ENCODE measurements at places on chromosomes 13 and 19.

DNA sequence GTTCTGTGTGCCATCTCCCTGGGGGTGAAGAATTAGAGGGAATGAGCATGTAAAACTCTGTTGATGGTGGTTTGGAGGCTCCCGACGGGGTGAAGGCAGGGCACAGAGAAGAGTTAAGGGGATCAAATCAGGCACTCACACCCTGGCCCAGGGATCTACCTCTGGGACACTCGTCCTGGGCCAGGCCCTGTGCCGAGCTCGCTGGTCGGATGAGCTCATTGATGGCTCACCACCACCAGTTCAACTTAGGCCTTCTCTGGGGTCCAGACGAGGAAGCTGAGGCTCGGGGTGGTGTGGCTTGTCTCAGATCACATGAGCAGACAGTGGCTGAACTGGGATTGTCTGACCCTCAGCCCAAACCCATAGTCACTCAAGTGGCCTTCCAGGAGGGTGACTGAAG lies 1.6 kb downstream of the NACC1 start:
- DNase-seq = no peak

GRCh38 chr13:32731074-32731473 lies 144.8 kb downstream of the PDS5B start:
- DNase-seq = no peak

DNA sequence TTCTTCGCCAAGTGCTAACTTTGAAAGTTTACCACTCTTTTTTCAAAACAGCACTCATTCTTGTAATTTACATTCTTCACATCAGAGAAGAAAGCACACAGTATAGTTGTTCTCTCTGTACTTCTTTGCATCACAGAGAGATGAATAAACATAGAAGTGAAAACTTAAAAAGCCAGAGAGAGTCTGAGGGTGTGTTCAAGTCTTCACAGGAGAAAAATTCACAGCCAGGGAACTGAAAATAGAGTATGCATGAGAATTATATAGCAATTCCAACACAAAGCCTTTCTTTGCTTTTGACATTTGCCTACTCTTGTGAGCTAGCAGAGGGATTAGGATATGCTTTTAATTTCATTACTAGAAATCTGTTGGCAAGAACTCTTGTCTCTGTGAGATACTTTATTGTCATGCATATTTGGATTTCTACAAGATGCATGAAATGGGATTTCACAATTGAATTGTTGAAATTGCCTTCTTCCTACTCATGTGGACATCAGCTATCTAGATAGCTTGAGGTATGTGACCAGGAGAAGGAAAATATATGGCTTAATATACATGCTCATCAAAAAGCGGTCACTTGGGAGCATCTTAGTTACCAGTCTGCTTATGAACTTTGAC lies 166.1 kb downstream of the SLC7A1 start:
- DNase-seq = no peak

GRCh38 chr13:113466383-113466782 lies 13.1 kb upstream of the ADPRHL1 start:
- DNase-seq = no peak

- DNase-seq = no peak
Observed at GRCh38 chr19:3279306-3279705, 54.8 kb downstream of the CELF5 start.

GRCh38 chr19:46602392-46603194 lies 1.5 kb downstream of the CALM3 start:
- DNase-seq = peak; percentile 81

GRCh38 chr19:43471091-43471490 lies 5.7 kb upstream of the LYPD3 start:
- DNase-seq = no peak

DNA sequence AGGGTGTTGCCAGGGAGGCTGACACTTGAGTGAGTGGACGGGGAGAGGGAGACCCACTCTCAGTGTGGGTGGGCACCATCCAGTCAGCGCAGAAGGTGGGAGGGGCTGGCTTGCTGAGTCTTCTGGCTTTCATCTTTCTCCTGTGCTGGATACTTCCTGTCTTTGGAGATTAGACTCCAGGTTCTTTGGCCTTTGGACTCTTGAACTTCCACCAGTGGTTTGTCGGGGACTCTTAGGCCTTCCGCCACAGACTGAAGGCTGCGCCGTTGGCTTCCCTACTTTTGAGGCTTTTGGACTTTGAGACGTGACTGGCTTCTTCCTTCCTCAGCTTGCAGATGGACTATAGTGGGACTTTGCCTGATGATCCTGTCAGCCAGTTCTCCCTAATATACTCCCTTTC lies 4.3 kb upstream of the LENG8 start:
- DNase-seq = no peak

DNA sequence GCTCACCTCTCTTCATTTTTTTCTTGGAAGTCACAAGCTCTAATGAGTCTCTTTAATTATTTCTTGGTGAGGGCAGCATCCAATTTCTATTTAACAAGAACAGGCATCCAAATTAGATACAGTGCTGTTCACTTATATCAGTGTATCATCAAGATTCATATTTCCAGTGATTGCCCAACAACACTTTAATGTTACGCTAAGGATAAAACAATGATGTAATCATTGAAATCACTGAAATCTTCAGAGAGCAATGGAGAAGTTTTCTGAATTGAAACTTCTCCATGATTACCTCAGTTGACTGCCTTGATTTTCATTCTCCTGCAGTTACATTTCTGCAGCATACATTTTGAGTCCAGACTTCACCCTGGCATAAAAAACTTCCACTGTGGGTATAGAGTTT lies 17.1 kb upstream of the LRCH1 start:
- no peak for DNase-seq

GRCh38 chr19:34645551-34645950 lies 31.4 kb downstream of the SCGB2B2 start:
- DNase-seq = no peak

DNA sequence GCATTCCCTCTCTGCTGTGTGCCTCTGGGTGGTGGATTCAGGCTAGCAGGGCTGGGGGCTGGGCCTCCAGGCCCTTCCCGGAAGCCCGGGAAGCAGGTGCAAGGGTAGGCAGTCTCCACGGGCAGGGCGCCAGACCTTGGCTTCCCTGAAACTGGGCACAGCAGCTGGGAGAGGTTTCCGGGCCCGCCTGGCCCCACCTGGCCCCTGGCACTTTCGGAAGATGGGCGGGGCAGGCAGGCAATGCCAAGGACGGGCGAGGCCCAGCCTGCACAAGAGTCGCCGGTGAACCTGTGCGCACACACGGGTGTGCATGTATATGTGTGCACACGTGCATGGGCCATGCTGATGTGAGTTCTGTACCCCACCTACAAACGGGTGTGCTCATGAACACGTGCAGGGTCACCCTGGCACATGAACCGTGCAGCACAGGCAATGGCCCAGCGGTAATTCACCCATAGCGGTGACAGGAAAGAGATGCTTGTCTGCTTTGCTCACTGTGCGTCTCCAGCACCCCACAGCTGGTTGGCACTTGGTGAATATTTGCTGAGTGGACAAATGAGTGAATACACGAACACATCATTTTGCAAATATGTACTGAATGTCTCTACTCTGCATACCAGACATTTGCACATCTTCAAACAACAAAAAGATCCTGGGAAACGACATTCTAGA lies 15.3 kb downstream of the GADD45B start:
- DNase-seq = no peak

GRCh38 chr13:102773441-102774213 lies at the start of gene TEX30:
TSS of gene TEX30 (minus strand) at chr13:102773786. CDS start at chr13:102770026, 3,760 bp downstream.
- peak; percentile 90 for DNase-seq

DNA sequence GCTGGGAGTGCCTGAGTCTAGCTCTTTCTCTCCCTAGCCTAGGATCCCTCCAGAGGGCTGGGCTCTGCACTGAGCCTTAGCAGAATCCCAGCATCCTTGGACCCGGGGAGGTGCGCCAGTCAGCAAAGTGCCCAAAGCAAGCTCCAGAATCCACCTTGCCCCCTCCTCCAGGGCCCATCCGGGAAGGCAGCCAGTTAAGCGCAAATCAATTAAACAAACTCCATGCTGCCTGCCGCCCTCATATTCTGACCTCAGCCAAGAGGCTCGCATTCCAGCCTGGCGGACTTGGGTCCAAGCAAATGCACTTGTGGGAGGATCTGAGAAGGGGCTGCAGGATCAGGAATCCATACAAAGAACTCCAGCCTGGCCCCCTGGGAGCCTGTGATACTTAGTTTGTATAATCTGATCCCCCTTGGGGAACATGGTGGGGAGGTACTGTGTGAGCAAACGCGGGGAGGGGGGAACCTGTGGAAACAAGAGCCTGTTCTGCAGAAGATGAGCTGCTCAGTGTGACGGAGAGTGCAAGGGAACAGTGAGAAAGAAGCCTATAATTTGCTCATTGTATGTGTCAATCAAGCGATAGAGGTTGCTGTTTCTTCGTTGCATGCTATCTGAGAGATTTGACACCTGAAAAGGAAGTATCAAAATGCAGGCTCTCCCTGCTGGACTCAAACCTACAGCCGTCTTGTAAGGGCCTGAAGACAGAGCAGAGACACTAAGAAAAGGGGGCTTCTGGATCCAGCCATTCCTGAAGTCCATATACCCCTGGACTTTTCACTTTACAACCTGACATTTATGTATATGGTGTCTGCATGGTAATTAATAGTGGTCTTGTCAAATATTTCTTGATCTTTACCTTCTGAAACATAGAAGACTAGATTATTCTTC lies 29.4 kb downstream of the ZNRF4 start:
- no peak for DNase-seq

GRCh38 chr19:638906-639252 lies 800 bp upstream of the FGF22 start:
- DNase-seq = no peak

- DNase-seq = no peak
Observed at GRCh38 chr13:20140487-20140886, 20.4 kb downstream of the GJA3 start.

DNA sequence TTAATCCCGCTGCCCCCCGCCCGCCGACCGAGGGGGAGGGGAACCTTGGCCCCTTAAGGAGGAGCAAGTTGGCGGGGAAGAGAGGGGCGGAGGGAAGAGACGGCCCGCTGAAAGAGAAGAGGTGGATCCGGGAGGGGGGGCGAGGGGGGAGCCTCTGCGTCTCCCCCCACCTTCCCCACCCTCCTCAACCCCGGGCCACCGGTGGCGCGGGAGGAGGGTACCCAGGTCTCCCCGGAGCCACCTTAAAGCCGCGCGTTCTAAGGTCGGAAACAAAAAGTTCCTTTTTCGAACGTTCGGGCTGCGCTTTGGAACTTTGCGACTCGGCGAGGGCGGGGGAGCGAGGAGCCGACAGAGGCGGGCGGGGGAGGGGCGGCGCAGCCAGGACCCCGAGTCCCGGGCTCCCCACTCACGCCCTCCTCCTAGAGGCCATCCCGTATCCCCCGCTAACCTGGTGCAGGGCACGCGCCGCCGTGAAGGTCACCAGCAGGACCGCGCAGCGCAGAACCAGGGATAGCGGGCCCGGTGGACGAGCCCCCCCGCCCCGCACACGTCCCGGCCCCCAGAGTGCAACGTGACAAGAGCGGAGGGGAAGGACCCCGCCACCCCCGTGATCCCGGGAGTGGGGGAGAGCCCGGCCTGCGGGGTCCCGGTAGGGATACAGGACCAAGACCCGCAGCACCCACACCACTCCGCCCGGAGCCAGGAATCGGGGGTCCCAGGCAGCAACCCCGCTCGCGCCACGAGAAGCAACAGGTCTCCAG lies 659 bp downstream of the ERF start:
- DNase-seq = peak; percentile 85

- DNase-seq = no peak
Observed at GRCh38 chr13:51396352-51396751, 56.5 kb downstream of the INTS6 start.

GRCh38 chr19:4358709-4359626 lies 15.6 kb downstream of the MPND start:
- DNase-seq = no peak

DNA sequence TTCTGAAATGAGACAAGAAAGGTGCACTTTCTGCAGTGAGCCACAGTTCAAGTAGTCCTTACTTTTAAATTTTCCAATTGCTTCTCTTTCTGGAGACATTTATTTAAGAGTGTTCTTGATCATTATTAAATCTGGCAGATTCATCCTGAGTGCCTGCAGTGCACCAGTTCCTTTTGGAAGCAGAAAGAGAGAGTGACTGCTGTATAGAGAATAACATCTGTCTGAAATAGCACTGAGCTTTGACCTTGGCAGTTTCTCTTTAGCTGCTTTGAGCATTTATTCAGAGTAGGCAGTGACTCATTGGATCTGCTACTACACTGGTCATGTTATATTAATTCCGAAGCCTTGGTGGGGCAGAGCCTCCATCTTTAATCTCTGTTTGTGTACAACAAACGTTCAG lies 1373.7 kb downstream of the PCDH9 start:
- no peak for DNase-seq

DNA sequence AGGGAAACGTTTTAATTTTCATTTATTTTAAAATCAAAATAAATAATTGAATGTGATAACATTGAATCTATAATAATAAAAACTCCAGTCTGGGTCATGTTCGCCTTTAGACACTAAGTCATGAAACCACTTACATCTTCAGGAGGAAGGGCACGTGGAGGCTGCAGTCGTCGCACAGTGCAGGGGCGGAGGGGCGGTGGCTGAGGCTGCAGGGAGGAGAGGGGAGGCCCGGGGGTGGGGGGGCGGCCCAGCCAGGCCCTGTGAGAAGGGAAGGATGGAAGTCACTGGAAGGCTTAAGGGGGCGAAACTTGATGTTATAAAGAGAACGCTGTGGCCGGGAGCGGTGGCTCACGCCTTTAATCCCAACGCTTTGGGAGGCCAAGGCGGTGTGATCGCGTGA lies 14.9 kb upstream of the LATS2 start:
- peak; percentile 18 for DNase-seq

DNA sequence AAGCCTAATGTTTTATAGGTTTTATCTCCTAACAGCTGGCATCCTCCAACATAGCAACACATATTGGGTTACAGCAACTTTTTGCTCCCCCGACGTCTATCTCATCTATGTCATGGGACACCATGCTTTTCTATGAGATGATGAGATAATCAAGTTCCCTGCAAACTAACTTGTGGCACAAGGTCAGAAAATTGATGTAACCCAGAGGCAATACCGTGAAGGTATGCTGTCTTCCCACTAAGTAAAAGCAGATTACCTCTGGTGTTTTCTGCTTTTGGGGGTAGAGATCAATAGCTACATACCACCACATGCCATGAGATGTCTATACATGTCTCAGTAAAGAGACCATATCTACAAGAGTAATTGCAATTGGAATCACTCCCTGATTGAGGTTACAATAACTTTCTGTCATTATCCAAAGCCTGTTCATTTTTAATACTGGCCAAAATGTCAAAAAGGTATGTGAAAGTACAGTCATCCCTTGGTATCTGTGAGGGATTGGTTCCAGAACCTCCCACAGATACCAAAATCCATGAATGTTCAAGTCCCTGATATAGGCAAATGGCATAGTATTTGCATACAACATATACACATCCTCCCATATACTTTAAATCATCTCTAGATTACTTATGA lies 131.3 kb downstream of the CYSLTR2 start:
- no peak for DNase-seq

- DNase-seq = no peak
Observed at GRCh38 chr19:4441994-4442818, 15.4 kb downstream of the UBXN6 start.

All from stimulated activated CD4-positive, alpha-beta T cell treated with anti-CD3 and anti-CD28 coated beads, Interleukin-15, amount 100 ng/mL, for 24 hours (primary cell).